ENCODE measurements at places on chromosomes 1 and 21. TPM values are rescaled to one million over a fixed set of nuclear protein-coding genes. Genes with fewer than 3 reads are reported as not detected.

DNA sequence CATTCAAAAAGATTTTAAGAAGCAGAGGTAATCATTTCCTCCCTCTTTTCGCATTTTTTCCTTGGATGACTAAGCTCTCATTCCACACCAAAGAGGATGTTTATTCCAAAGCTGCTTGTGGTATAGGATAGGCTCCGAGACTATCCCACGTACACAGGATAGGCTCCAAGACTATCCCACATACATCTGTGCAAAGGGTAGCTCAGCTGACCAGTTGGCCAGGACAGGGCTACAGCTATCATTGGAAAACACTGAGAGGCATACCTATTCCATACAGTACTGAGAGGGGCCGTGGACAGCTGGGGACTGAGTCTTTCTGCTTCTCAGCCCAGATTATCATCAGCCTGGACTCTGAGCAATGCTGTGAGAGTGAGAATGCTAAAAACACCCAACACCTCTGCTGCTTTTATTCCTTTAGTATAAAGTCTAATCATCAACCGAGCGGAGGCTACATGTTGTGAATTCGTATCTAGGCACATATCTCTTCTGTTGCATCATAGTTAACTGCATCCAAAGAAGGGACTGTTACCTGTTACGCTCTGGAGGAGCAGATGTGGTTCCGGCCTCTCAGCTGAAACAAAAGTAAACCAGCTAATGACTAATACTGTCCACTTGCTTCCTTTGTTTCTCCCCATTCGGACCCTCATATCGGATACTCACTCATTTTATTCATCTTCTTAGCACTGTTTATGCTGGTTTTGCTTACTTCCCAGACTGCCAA lies 141.0 kb downstream of the TNFSF18 start:
- H3K4me3 ChIP-seq: no peak overlapping the region
- no peak for DNase-seq
- H3K27me3 ChIP-seq: no peaks in the 10 kb centered on the region

GRCh38 chr1:165697491-165697880 lies 876 bp downstream of the ALDH9A1 start:
- H3K36me3 ChIP-seq: no peaks in the 10 kb centered on the region
- peak overlapping the region; percentile 88 for H3K4me3 ChIP-seq

- H3K4me3 ChIP-seq: no peak overlapping the region
- no peaks in the 10 kb centered on the region for H3K27me3 ChIP-seq
- no peaks in the 10 kb centered on the region for H3K36me3 ChIP-seq
- DNase-seq: no peak
- no peaks in the 10 kb centered on the region for H3K4me1 ChIP-seq
- no peak overlapping the region for H3K27ac ChIP-seq
Observed at GRCh38 chr1:197062692-197063091, 4.4 kb downstream of the F13B start.

DNA sequence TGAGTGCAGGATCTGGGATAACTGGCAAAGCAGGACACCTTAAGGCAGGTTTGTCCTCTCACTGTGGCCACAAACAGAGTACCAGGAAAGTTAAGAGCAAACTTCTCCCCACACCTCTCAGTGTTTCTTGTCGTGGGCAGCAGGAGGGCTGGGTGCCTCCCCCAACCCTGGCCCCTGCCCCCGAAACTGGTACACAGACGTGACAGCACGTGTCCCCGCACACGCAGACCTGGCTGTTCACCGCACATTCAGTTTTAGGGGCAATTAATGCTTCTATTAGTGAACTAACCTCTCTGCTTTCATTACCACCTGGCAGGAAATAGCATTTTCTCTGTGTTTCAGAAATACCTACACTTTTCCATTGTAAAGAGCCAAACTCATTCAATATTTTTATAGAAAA lies 32.9 kb upstream of the RIPK4 start:
- H3K36me3 ChIP-seq: peaks cover 41% of the 10 kb centered on the region
- no peak overlapping the region for H3K4me3 ChIP-seq
- no peak overlapping the region for H3K27ac ChIP-seq
- H3K4me1 ChIP-seq: no peaks in the 10 kb centered on the region

DNA sequence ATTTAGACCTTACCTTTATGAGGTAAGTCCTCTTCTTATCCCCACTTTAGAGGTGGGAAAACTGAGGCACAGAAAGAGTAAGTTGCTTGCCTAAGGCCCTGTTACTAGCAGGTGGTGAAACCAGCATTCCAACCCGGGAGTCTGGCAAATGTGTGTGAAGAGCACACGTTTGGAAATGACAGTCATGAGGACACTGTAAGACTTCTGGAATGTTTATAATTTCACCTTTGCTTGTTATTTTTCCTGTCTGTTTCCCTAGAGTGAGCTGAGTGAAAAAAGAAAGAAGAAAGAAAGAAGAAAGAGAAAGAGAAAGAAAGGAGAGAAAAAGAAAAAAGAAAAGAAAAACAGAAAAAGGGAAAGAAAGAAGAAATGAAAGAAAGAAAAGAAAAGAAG lies 21.2 kb upstream of the LGALS8 start:
- H3K27me3 ChIP-seq: no peaks in the 10 kb centered on the region
- no peak overlapping the region for H3K4me3 ChIP-seq
- DNase-seq: no peak
- H3K27ac ChIP-seq: no peak overlapping the region
- peaks cover 9% of the 10 kb centered on the region for H3K4me1 ChIP-seq

DNA sequence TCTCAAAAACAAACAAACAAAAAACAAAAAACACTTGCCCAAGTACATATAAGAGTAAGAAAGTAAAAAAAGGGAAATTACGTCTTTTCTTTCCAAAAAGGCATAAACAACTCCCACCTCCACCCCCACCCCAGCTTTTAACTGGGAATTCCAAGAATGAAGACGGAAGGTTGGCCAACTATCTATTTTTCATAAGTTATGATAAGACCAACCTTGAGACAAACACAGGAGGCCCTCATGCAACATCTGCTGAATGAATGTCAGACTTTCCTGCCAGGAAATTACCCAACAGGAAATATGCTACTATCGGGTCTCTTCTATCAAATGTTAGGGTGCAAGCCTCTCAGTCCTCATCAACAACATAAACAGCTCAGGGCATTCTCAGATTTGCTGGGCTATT lies 1.9 kb downstream of the BSDC1 start:
- DNase-seq: no peak
- peaks cover 41% of the 10 kb centered on the region for H3K36me3 ChIP-seq
- H3K27me3 ChIP-seq: no peaks in the 10 kb centered on the region

DNA sequence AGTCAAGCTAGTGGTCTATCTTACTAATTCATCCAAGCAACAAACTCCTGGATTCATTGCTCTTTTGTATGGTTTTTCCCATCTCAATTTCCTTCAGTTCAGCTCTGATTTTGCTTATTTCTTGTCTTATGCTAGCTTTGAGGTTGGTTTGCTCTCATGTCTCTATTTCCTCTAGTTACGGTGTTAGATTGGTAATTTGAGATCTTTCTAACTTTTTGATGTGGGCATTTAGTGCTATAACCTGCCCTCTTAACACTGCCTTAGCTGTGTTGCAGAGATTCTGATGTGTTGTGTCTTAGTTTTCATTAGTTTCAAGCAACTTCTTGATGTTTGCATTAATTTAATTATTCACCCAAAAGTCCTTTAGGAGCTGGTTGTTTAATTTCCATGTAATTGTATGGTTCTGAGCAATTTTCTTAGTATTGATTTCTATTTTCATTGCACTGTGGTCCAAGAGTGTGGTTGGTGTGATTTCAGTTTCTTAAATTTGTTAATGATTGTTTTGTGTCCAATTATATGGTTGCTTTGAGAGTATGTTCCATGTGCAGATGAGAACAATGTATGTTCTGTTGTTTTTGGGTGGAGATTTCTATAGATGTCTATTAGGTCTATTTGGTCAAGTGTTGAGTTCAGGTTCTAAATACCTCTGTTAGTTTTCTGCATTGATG lies 154.6 kb downstream of the PLPPR5 start:
- DNase-seq: no peak
- H3K27ac ChIP-seq: no peak overlapping the region
- peaks cover 4% of the 10 kb centered on the region for H3K27me3 ChIP-seq

GRCh38 chr1:34165422-34165921 lies 442 bp upstream of the CSMD2 start:
- peaks cover 8% of the 10 kb centered on the region for H3K4me1 ChIP-seq
- H3K36me3 ChIP-seq: no peaks in the 10 kb centered on the region
- no peak overlapping the region for H3K27ac ChIP-seq
- H3K27me3 ChIP-seq: no peaks in the 10 kb centered on the region
- no peak for DNase-seq

DNA sequence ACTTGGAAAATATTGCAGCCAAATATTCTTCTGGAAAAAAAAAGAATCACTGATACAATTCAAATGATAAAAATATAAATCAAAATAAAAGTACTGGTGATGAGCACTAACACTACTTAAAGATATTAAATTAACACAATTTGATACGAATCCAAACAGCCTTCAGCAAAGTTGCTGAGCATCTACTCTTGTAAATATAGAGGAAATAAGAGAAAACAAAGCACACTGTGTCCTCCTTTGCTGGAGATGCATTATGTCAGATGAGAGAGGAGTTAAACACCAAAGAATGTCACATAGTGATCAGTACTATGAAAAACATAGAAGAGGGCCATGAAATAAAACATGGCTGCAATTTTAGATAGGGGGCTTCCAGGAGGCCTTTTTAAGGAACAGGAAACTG lies 177.4 kb upstream of the RNPC3 start:
- no peaks in the 10 kb centered on the region for H3K27me3 ChIP-seq
- H3K36me3 ChIP-seq: no peaks in the 10 kb centered on the region
- no peak overlapping the region for H3K27ac ChIP-seq

DNA sequence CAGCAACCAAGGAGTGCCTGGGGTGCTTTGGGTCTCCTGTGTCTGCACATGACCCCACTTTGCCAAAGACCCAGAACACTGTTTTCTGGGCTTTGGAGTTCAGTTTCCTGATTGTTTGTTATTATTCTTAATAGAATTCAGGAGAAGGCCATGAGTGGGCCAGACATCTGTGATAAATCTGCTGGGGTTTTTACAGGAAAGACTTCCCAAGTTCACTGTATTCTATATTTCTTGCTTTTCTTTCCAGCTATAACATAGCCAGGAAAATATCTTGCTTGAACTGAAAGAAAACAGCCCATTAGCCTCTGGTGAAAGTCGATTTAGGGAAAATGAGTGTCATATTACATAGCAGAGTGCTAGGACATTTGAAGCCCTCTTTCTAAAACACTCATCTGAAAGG lies 345.1 kb upstream of the USP24 start:
- DNase-seq: no peak
- H3K4me3 ChIP-seq: no peak overlapping the region
- H3K27ac ChIP-seq: no peak overlapping the region

DNA sequence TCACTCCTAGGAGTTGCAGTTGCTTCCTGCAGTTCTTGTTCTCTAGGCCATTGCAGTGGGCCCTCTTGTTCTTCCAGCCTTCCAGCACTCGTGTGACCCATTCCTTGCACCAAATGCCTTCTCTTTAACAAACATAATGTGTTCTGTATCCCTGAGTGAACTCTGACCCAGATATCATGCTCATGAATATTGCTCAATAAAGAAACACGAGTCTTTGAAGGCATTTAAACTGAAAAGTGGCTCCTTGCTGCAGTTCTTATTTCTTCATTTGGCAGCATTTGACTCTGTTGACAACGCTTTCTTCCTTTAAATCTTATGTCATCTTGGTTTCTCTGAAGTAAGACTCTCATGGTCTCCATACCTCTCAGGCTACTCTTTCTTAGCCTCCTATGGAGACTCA lies 100.7 kb upstream of the PDE4B start:
- no peaks in the 10 kb centered on the region for H3K27me3 ChIP-seq
- H3K27ac ChIP-seq: no peak overlapping the region
- no peak for DNase-seq
- no peaks in the 10 kb centered on the region for H3K36me3 ChIP-seq
- no peak overlapping the region for H3K4me3 ChIP-seq

DNA sequence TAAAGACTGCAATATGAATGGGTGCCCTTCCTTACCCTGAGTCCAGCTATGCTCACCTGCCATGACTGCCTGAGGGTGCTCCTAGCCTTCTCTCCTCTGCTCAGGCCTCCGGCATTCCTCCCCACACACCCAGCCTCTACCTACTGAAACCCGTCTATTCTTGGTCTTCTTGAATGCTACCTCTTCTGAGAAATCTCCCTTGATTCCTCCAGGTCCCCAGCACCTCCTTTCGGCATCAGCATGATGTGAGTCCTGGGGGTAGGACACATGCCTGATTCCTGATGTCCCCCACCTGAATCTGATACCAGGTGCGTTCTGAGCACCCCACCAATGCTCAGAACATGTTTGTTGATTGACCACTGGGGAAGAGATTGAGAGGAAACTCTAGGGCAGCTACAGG lies 8.6 kb downstream of the LDLRAD1 start:
- no peaks in the 10 kb centered on the region for H3K36me3 ChIP-seq
- no peaks in the 10 kb centered on the region for H3K4me1 ChIP-seq
- no peak overlapping the region for H3K27ac ChIP-seq
- H3K4me3 ChIP-seq: no peak overlapping the region
- H3K27me3 ChIP-seq: no peaks in the 10 kb centered on the region

DNA sequence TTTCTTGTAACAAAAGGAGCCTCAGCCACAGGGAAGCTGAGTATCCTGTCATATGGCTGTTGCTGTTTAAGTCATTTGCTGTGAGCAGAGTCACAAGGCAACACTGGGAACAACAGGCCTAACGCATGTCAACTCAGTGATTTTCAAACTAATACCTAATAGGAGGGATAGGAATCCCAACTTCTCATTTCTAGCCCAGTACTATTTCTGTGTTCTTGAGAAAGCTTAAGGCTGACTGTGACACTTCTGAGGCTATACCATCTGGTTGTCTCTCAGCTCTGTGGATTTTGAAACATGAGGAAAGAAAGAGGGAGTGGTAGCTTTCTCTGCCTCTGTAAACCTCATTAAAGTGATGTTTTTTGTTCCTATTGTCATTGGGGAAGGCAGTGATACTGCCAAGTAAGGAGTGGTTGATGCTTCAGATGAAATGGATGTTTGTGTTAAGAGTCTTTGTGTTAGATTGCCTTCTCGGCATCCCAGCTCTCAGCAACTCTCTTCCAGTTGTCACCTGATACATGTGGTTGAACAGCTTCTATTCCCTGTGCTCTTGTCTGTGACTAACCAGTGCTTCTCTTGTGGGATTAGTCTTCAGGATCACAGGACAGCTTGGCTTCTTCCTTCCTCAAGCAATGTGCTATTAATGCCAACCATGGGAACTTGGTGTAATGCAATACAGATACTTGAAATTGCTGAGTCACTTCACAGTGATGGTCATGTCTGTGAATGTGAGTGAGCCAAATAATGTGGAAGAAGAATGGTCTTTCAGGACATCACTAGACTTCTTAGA lies 166.8 kb upstream of the IVNS1ABP start:
- no peaks in the 10 kb centered on the region for H3K36me3 ChIP-seq
- no peak overlapping the region for H3K4me3 ChIP-seq
- DNase-seq: no peak
- no peak overlapping the region for H3K27ac ChIP-seq
- no peaks in the 10 kb centered on the region for H3K4me1 ChIP-seq

GRCh38 chr1:174940646-174941175 lies 59.0 kb upstream of the CACYBP start:
- no peaks in the 10 kb centered on the region for H3K36me3 ChIP-seq
- no peak overlapping the region for H3K27ac ChIP-seq
- no peak for DNase-seq
- H3K4me1 ChIP-seq: peaks cover 9% of the 10 kb centered on the region
- no peaks in the 10 kb centered on the region for H3K27me3 ChIP-seq

GRCh38 chr1:61152469-61153105 lies 70.2 kb downstream of the NFIA start:
- no peaks in the 10 kb centered on the region for H3K36me3 ChIP-seq
- H3K27ac ChIP-seq: no peak overlapping the region
- no peaks in the 10 kb centered on the region for H3K4me1 ChIP-seq
- no peak for DNase-seq

Gene CYP4Z1
- not detected for polyA plus RNA-seq

Gene FALEC
- 1.1 TPM for polyA plus RNA-seq

Gene OR2AK2
- 0.27 TPM for polyA plus RNA-seq

Gene CORT
- polyA plus RNA-seq: 0.20 TPM

Gene PDC
- not detected for polyA plus RNA-seq

Measured in B cell (primary cell).